ENCODE measurements at places on chromosomes 4 and X. TPM values are rescaled to one million over a fixed set of nuclear protein-coding genes. Genes with fewer than 3 reads are reported as not detected.

DNA sequence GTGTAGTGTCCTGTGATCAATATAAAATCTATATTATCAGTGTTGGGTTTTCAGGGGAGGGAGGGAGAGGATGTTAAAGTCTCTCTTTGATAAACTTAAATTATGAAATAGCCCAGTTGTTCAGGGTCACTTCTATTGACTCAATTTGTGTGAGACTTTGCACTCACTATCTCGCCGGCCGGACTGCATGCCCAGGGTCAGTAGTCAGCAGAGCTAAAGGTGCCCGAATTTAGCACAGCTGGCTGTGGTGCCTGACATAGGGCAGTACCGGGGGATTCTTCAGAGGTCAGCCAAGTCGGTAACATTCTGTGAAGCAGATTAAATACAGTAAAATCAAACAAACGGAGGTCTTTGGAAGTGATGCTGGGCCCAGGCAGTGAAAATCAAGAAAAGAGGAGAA is 19.2 kb downstream of the GABRQ start:
- H3K36me3 ChIP-seq, result no peaks in the 10 kb centered on the region
- H3K4me3 ChIP-seq, result no peak overlapping the region
- H3K27me3 ChIP-seq, result peaks cover 4% of the 10 kb centered on the region

DNA sequence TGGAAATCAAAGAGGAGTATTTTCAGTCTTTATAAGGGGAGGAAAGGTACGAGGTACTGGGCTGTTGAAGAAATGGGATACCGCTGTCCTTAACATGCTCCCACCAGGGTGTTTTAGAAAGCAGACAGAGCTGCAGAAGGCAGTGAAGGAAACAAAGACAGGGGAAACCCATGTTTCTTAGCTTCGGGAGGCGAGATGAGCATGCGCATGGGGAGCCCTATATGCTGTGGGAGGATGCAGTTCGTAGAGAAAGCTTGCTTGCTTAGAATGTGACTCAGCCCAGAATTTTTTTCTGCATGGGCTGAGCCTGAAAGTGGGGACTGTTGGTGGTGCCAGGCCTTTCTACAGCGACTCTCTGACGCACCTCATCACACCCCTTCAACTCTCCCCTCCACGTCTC is 28.8 kb upstream of the SCOC start:
- no peaks in the 10 kb centered on the region for H3K36me3 ChIP-seq
- no peak for DNase-seq
- no peak overlapping the region for H3K27ac ChIP-seq
- peaks cover 4% of the 10 kb centered on the region for H3K4me1 ChIP-seq
- H3K27me3 ChIP-seq, result peaks cover 13% of the 10 kb centered on the region
- H3K4me3 ChIP-seq, result no peak overlapping the region

- peaks cover 5% of the 10 kb centered on the region for H3K4me1 ChIP-seq
- no peak overlapping the region for H3K4me3 ChIP-seq
- DNase-seq, result no peak
- H3K36me3 ChIP-seq, result no peaks in the 10 kb centered on the region
These were observed 9.9 kb downstream of the LHFPL1 start for GRCh38 chrX:112669824-112670223.

- no peak overlapping the region for H3K4me3 ChIP-seq
- H3K27me3 ChIP-seq, result no peaks in the 10 kb centered on the region
These were observed 255.5 kb downstream of the LDB2 start for GRCh38 chr4:16642897-16643296.

- peaks cover 22% of the 10 kb centered on the region for H3K4me1 ChIP-seq
- no peak for DNase-seq
- peaks cover 1% of the 10 kb centered on the region for H3K36me3 ChIP-seq
- no peak overlapping the region for H3K4me3 ChIP-seq
- H3K27me3 ChIP-seq, result no peaks in the 10 kb centered on the region
These were observed 5.8 kb downstream of the CMC4 start for GRCh38 chrX:155065035-155065734.

DNA sequence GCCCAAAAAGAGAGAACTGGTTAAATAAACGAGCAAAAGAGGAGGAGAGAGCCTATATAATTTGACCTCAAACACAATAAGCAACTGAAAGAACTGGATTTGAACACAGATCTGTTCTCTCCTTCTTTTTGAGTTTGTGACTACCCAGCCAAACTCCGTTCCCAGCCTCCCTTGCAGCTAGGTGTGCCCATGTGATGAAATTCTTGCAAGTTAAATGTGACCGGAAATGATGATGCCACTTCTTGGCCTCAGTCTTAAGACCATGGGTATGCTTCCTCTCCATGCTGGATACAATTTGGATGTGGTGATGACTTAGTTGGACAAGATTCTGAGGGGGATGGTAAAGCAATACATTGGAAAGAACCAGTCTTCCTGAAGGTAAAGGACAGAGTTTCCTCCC is 204.1 kb downstream of the PTTG2 start:
- peaks cover 67% of the 10 kb centered on the region for H3K4me1 ChIP-seq
- H3K36me3 ChIP-seq, result peaks cover 9% of the 10 kb centered on the region
- H3K4me3 ChIP-seq, result no peak overlapping the region
- peak overlapping the region; percentile 91 for H3K27ac ChIP-seq

DNA sequence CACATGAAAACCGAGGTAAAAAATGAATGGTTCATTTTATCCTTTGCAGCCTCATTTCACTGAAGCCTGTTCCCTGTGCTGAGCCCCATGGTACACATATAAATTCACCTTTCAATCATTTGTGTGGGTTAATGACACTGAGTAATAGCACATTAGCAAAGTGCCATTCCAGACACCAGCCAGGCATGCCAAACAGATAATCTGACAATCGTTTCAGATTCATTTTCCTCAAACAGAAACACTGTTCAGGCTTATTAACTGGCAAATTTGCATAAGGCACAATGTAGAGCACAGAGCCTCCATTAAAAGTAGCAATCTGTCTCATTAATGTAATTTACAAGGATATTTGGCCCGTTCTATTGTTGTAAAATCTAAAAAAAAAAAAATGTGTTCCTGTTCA is 76.2 kb downstream of the UNC5C start:
- H3K4me1 ChIP-seq, result no peaks in the 10 kb centered on the region
- no peak for DNase-seq
- no peaks in the 10 kb centered on the region for H3K36me3 ChIP-seq
- H3K4me3 ChIP-seq, result no peak overlapping the region
- H3K27me3 ChIP-seq, result peaks cover 7% of the 10 kb centered on the region
- no peak overlapping the region for H3K27ac ChIP-seq

The RAP2C gene
- total RNA-seq, result 24.5 TPM

The ADH1A gene
- not detected for total RNA-seq

The CFI gene
- total RNA-seq, result not detected

The IL2RG gene
- 144 TPM for total RNA-seq

The NAT8L gene
- 0.21 TPM for total RNA-seq

The TMSB15B gene
- 8.6 TPM for total RNA-seq

The PRDM8 gene
- 0.35 TPM for total RNA-seq

The XPNPEP2 gene
- 0.27 TPM for total RNA-seq

Measured in activated naive CD4-positive, alpha-beta T cell treated with anti-CD3 and anti-CD28 coated beads for 36 hours (primary cell).